ENCODE measurements at places on chromosomes 3 and 15.

- DNase-seq: no peak
Observed at GRCh38 chr15:68252925-68253534, 23.5 kb upstream of the CLN6 start.

DNA sequence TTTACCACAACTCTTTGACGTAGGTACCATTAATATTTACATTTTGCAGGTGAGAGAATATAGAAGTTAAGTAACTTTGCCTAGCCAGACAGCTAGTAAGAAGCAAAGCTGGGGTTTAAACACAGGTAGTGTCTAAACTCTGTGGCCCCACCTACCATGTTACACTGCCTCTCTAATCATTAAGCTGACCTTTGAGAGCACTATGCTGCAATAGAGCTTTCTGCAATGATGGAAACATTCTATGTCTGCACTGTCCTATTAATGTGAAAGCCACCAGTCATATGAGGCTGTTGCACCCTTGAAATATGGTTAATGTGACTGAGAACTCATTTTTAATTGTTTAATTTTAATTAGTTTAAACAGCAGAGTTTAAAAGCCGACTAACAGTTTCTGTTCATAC lies 6.3 kb upstream of the RARB start:
- no peak for DNase-seq

- DNase-seq: no peak
Observed at GRCh38 chr3:189170559-189170958, 1.2 kb upstream of the TPRG1 start.

- no peak for DNase-seq
Observed at GRCh38 chr3:78781351-78781750, 986.4 kb downstream of the ROBO1 start.

GRCh38 chr3:177610686-177611633 lies 413.7 kb upstream of the TBL1XR1 start:
- no peak for DNase-seq

GRCh38 chr3:195083659-195084058 lies 187.3 kb downstream of the XXYLT1 start:
- DNase-seq: no peak

DNA sequence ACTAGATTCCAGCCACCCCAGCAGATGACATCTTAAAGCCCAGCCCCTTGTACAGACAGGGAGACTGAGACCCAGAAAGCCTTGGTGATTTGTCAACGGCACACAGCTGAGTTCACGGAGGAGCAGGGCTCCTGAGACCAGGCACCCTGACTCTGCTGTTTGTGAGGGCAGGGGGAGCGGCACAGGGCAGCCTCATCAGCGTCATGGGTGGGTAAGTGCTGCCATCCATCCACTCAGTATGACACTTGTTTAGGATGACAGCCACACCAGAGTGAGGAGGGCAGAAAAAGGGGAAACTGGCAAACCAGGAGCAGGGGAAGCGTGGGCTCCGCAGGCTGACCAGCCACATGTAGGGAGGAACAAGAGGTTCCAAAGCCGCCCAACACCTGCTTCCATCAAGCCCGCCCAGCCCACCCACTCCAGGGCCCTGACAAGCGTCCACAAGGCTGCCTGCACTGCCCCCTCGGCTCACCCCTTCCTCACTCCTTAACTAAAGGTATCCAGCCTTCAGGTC lies 19.9 kb downstream of the RBPMS2 start:
- no peak for DNase-seq

Measured in GM04503 (cell line).